ENCODE measurements at places on chromosomes 12 and 14. TPM values are rescaled to one million over a fixed set of nuclear protein-coding genes. Genes with fewer than 3 reads are reported as not detected.

Gene KRT82
- total RNA-seq, result not detected

Gene PIWIL1
- 0.21 TPM for total RNA-seq

Gene TESPA1
- 1.6 TPM for total RNA-seq

Gene JPH4
- total RNA-seq, result 2.7 TPM

Gene IL31
- not detected for total RNA-seq

Gene SPIC
- total RNA-seq, result 0.42 TPM

Gene SERPINA9
- total RNA-seq, result not detected

Gene CCND2
- 203 TPM for total RNA-seq

Gene CCDC175
- total RNA-seq, result 0.74 TPM

Gene CLEC14A
- total RNA-seq, result 27.5 TPM

Gene FSCB
- total RNA-seq, result 0.90 TPM

Gene PLEKHD1
- 0.11 TPM for total RNA-seq

Gene RNU4-1
- total RNA-seq, result under 0.01 TPM

Gene MVK
- 10.5 TPM for total RNA-seq

Gene GPR84
- 0.26 TPM for total RNA-seq
